Activated naive CD4-positive, alpha-beta T cell treated with Interleukin-2 at 50 U/mL for 16 hours (primary cell): ENCODE measurements at places on chromosomes 5 and 9.
A peak's percentile ranks its signal among the peaks of the same experiment; 100 is the strongest.

- no peak for DNase-seq
Observed at GRCh38 chr9:96222132-96222531, 79.8 kb downstream of the HSD17B3 start.

DNA sequence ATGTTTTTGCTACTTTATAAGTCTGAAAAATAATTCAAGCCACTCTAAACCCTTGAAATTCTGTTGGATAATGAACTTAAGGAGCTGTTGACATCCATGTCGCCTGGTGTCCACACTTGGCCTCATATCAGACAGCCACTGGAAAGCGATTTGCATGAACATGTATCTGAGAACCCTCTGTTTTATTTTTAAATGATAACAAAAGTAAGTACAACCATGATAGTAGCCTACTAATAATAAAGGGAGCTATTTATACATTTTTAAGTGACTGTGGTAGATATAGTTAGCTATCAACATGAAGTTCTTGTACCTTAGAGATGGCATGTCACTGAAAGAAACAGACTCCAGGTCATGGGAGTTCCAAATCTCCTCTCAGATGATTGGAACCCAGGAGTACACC lies 53.3 kb downstream of the PLCXD3 start:
- DNase-seq, result no peak

DNA sequence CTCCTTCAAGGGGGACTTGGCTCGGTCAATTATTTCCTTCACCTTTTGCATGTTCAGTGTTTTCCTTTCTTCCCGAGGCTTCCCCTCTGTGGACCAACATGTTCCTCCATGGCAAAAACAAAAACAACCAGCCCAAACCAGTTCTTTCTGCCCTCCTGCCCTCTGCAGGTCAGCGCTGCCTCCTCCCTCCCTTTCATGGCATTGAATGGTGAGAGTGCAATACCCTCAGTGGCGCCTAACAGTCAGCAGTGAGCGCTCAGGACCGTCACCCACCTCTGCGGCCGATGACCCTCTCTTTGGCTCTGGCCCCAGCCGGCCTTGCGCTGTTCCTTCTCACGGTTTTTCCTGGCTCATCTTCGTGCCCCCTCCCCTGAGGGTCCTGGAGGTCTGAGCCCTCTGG lies 34.4 kb upstream of the GNE start:
- DNase-seq, result no peak

GRCh38 chr9:14312719-14313377 lies 1.1 kb downstream of the NFIB start:
- no peak for DNase-seq

DNA sequence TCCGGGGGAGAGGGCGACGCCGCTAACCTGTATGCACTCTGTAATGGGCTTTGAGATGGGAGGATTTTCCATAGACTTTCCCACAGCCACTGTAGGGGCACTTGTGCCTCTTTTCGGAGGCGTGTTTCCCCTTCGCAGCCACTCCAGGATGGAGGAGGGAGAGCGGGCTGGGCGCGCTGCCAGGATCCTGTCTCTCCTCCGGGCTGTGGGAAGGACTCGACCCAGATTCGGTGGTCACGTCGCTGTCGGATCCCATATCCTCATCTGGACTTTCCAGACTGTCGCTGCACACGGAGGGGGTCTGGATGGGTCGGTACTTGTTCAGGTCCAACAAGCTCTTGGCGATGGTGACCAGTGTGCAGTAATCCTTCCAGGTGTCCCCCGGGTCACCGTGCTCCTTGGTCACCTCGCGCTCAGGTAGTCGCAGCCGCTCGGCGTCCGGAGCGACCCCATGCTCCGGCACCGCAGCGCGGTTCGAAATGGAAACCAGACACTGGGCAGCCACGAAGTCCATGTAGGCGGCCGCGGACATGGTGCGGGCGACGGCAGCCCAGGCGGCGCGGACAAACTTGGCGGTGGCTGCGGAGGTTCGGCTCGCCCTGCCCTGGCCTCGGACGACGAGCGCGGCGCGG lies 1.5 kb downstream of the KLF9 start:
- peak; percentile 45 for DNase-seq

DNA sequence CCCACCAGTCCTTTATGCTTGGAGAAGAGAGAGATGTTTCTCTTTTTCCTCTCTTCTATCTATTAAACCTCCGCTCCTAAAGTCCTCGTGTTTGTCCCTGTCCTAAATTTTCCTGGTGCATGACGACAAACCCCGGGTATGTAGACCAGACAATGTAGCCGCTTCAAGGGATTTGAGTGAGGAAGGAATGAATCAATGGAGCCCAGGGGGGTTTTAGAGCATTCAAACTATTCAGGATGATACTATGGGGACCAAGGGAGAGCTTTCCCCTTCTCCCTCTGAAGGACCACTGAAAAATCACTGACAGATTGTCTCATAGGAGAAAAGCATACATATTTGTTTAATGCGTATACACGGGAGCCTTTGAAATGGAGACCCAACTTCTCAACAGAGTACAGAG lies 18.4 kb downstream of the CEL start:
- DNase-seq, result no peak

DNA sequence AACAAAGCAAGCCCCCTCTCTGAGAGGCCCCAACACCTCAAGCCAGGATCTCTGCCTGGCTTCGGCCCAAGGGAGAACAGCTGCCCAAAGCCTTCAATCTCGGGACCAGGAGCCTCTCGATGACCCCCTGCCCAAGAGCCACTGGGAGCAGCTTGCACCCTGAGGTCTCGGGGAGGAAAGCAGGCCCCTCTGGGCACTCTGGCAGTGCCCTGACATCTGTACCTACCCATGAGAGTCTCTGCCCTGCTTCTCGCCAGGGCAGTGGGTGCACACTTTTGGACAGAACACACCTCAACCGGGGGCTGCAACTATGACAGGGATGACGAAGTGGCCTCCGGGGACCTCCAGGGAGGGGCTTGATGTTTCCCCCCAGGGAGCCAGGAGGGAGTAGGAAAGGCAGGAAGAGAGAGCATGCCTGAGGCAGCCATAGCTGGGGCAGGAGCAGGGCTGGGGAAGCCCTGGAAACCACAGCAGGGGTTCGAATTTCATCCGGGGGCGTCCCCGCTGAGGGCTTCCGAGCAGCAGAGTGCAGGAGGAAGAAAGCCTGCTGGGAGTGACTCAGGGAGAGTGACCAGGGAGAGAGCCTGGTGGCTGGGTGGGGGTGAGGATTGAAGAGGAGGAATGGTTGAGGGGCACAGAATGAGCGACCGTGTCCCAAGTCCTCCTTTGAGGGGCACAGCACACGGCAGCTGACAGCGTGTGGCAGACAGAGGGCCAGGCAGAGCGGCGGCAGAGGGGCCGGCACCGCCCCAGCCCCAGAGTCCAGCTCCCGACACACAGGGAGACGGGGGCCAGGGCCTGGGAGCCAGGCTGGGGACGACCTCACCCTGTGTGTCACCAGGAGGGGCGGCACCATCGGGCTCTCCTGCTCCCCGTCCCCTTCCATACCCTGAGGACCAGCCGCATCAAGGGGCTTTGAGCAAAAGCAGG lies 1.8 kb downstream of the LPCAT1 start:
- no peak for DNase-seq

DNA sequence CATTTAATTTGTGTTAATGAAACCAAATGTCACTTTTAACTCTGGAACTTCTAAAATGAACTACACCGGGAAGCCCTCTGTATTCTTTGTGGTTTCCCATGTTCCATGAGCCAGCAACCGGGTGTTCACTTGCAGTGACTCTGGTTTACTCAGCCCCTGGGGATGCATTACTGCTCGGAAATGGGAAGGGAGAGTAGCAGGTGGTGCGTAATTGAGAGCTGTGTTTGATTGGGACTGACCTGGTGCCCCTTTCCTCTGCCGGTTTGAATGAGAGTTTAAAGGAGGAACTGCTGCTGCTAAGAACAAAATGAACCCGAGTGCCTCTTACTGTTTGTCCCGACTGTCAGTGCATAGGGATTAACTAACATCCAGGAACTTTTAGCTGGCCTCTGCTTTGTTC lies 100.1 kb upstream of the DHFR start:
- peak; percentile 32 for DNase-seq

- DNase-seq, result no peak
Observed at GRCh38 chr5:82334856-82335255, 56.7 kb upstream of the RPS23 start.

DNA sequence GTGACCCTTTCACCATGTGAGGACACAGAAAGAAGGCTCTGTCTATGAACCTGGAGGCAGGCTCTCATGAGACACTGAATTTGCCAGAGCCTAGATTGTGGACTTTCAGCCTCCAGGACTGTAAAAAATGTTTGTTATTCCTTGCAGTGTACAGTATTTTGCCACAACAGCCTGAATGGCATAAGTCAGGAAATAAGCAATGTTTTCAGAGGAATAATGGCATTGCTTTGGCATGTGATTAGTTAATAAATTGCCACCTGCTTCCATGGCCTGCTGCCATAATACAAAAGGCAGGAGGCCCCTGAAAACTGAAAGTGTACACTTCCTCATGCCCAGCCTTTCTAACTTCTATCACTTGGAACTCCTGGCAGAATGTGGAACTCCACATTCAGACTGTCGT lies 408.1 kb downstream of the GADD45G start:
- no peak for DNase-seq
